ENCODE measurements at places on chromosomes 11 and 22. TPM values are rescaled to one million over a fixed set of nuclear protein-coding genes. Genes with fewer than 3 reads are reported as not detected.
A peak's percentile ranks its signal among the peaks of the same experiment; 100 is the strongest.

GRCh38 chr11:110339456-110340250, 43.2 kb upstream of the RDX start:
- H3K36me3 ChIP-seq: no peaks in the 10 kb centered on the region
- no peaks in the 10 kb centered on the region for H3K27me3 ChIP-seq
- no peak overlapping the region for H3K4me3 ChIP-seq
- no peak overlapping the region for H3K27ac ChIP-seq

- peak overlapping the region; percentile 94 for H3K27ac ChIP-seq
These were observed 1.2 kb downstream of the C11orf68 start for GRCh38 chr11:65917434-65918210.

The CLDN5 gene
- total RNA-seq: 65.0 TPM

The FAM180B gene
- 11.2 TPM for total RNA-seq
